Activated CD4-positive, alpha-beta T cell treated with anti-CD3 and anti-CD28 coated beads for 48 hours (primary cell): ENCODE measurements at places on chromosomes 5 and 9.
A peak's percentile ranks its signal among the peaks of the same experiment; 100 is the strongest.

DNA sequence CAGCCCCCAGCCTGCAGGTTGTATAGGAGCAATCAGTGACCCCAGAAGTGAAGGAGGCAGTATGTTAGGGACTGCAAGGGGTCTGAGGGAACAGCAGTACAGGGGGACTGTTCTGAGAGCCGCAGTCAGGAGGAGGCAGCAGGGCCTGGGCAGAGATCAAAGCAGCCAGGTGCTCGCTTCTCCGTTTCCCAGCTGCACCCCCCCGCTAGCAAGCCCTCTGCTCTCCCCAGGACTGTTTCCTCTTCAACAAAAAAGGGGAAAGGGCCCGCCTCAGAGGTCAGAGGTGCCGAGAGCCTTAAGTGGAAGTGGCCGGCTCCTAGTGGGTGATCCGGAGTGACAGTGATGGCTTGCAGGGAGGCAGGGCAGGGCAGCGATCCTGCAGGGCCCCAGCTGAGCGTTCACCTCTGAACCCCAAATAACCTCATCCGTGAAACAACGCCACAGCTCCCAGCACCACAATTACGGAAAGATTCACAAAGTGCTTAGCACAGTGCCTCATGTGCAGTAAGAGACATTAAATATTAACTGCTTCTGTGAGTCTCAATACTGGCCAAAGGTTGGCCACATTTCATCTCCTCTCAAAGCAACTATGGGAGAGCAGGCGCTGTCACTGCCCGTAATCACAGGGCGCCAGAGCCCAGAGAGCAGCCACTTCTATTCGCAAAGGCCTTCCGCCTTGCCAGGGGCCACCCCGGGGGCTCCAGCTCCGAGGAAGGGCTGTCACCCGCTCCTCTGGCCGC lies 8.0 kb downstream of the CLPTM1L start:
- DNase-seq, result no peak

GRCh38 chr5:93454896-93455295 lies 126.1 kb downstream of the NR2F1-AS1 start:
- no peak for DNase-seq

- peak; percentile 10 for DNase-seq
Observed at GRCh38 chr9:135077497-135078200, 9.8 kb upstream of the OLFM1 start.

DNA sequence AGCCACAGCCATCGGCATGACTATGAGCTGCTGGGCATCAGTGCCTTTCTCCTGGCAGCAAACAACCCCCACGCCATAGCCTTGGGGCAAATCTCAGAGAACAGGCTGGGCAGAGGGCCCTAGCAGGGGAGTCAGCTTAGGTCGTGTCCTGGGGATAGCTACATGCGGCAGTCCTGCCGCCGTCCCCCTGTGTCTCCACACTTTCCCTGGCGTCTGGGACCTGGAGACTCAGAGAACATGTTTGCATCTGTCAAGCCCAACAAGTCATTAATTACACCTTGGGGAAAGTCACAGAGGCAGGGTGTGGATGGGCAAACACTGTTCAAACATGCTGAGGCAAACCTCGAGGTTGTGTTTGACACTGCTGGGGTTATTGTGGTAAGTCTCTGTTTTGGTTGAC lies 123.6 kb downstream of the C5orf15 start:
- no peak for DNase-seq

- DNase-seq, result no peak
Observed at GRCh38 chr5:109196087-109196822, 213.5 kb downstream of the PJA2 start.

GRCh38 chr5:111415053-111415452 lies 97.3 kb downstream of the STARD4 start:
- peak; percentile 53 for DNase-seq

DNA sequence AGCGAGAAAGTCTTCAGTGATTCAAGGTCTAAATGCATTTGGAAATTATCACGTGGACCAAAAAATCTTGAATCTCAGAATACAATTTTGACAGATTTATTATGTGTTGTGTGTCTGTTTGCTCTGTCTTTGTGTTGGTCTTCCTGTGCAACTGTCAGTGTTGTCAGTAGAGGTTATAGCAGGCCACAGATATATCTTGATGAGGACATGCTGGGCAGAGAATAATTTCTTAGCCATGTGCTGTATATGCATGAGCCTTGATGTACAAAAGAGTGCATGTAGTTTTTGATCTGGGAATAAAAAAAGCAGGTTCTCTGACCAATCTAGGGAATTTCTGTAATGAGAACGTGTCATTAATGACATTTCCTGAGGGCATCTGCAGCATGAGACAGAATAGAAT lies 57.6 kb downstream of the ZSWIM6 start:
- no peak for DNase-seq

DNA sequence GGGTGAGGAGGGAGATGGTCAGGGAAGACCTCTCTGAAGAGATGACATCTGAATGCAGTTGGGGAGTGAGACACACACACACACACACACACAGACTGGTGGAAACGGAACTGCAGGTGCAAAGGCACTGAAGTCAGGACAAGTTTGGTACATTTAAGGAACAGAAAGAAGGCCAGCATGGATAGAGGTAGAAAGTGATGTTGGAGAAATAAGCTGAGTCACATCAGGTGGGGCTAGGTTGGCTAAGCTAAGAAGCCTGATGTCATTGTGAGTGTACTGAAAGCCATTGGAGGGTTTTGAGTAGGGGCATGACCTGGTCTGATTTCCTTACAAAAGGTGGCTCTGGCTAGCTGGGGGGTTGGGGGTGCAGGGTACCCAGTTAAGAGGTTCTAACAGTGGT lies 3.1 kb downstream of the BSPRY start:
- DNase-seq, result no peak

DNA sequence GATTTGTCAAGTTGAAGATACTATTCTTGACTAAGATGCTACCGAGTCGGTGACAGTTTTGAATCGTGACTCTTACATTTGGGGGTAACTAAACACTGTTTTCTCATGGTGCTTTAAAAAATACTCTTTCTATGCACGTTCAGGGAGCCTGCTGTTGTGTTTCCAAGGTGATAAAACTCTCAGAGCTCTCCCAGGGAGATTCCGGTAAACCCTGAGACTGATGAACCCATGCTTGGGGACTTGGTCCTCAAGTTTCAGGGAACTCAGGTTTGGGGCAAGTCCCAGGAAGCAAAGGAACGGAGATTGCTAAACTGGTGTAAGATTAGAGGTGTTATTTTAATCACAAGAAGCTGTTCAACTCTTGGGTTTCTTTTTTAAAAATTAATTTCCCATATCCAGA lies 1.4 kb downstream of the GDA start:
- DNase-seq, result no peak

GRCh38 chr9:96620181-96620514 lies 505 bp upstream of the CDC14B start:
- no peak for DNase-seq

DNA sequence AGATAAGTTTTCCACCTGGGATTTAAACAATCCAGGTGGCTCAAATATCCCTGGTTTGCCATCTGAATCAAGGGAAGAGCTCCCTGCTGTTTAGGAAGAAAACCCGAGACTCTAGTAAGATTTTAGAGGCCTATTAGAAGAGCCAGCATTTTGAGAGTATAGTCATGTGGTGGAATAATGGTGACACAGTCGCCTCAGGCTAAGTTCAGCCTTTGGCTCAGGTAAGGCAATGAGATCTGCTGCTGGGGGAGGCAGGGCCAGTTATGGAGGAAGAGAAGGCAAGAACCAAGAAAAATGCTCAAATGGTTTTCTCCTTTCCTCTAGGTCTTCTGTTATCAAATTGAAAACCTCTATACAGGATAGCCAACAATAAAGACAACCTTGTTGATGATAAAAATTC lies 16.2 kb downstream of the RAD1 start:
- DNase-seq, result no peak

DNA sequence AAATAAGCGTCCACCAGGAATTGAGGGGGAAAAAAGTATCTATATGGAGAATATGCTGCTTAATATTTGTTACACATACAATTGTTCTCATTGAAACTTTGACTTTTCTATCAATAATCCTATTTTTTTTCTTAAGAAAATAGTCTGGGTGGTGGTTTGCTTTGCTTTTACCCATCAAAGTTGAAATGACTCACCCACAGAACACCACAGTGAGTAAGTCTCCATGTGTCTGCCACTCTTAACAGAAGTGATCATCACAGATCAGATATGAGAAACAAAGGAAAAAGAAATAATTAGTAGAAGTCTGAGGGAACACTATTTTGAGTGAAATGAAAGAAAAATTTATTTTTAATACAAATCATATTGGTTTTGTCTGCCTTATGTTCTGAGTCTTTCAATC lies 742.8 kb downstream of the CDH9 start:
- no peak for DNase-seq
